GM23338 (cell line): ENCODE measurements at places on chromosomes 1 and 21. TPM values are rescaled to one million over a fixed set of nuclear protein-coding genes. Genes with fewer than 3 reads are reported as not detected.

Gene CNKSR1
- total RNA-seq, result 11.3 and 12.5 TPM in 2 replicates

Gene CFAP57
- total RNA-seq, result 0.38 and 1.6 TPM in 2 replicates

Gene ICOSLG
- 2.2 and 4.6 TPM in 2 replicates for total RNA-seq

Gene NR5A2
- total RNA-seq, result 8.8 and 13.1 TPM in 2 replicates

Gene BCL10
- 23.1 and 27.8 TPM in 2 replicates for total RNA-seq

Gene IQCC
- 3.5 and 3.8 TPM in 2 replicates for total RNA-seq

Gene DDR2
- 1.7 and 1.8 TPM in 2 replicates for total RNA-seq

Gene TMEM54
- total RNA-seq, result 11.7 and 13.6 TPM in 2 replicates

Gene SGIP1
- total RNA-seq, result 2.4 and 4.1 TPM in 2 replicates

Gene MROH9
- total RNA-seq, result not detected in 2 replicates

Gene FAM72C
- 2.6 and 4.0 TPM in 2 replicates for total RNA-seq

Gene S100A6
- total RNA-seq, result 7.3 and 9.4 TPM in 2 replicates

Gene PLA2G2F
- not detected in 2 replicates for total RNA-seq

Gene NR0B2
- not detected in 2 replicates for total RNA-seq

Gene RGS5
- 42.7 and 48.3 TPM in 2 replicates for total RNA-seq

Gene RHCE
- 0.17 TPM in 1 of 2 replicates, not detected in the other for total RNA-seq

Gene VANGL2
- total RNA-seq, result 42.8 and 51.3 TPM in 2 replicates

Gene UBIAD1
- total RNA-seq, result 28.6 and 31.6 TPM in 2 replicates

Gene ELAVL4
- 1.4 and 2.6 TPM in 2 replicates for total RNA-seq
